ENCODE measurements at places on chromosomes 1 and 21. TPM values are rescaled to one million over a fixed set of nuclear protein-coding genes. Genes with fewer than 3 reads are reported as not detected.

- DNase-seq: no peak
Measured at GRCh38 chr1:185409763-185410528, 92.9 kb upstream of the IVNS1ABP start.

GRCh38 chr1:168391851-168392681, 111.4 kb downstream of the TBX19 start:
- peak; percentile 42 for DNase-seq

- DNase-seq: no peak
Measured at GRCh38 chr1:16006010-16006409, 2.0 kb downstream of the SRARP start.

- DNase-seq: no peak
Measured at GRCh38 chr1:162333991-162334390, 42.7 kb downstream of the SPATA46 start.

- DNase-seq: no peak
Measured at GRCh38 chr1:160708118-160708517, 3.5 kb downstream of the CD48 start.

DNA sequence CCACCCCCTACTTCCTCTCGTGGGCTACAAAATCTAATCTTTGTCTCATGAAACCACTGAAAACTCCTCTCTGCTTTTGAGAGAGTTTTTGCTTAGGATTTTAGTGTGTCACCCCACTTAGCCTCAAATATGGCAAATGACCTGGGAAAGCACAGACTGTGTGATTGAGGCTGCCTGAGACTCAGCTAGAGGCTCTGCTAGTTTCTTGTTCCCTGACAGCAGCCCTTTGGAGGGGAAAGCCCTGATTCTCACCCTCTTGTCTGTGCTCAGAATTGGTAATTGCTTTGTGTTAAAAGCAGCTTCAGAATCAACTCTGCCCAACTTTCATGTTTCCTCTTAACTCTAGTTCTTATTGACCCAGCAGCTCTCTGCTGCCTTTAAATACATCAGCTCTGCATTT, 85.6 kb upstream of the ZP4 start:
- no peak for DNase-seq

DNA sequence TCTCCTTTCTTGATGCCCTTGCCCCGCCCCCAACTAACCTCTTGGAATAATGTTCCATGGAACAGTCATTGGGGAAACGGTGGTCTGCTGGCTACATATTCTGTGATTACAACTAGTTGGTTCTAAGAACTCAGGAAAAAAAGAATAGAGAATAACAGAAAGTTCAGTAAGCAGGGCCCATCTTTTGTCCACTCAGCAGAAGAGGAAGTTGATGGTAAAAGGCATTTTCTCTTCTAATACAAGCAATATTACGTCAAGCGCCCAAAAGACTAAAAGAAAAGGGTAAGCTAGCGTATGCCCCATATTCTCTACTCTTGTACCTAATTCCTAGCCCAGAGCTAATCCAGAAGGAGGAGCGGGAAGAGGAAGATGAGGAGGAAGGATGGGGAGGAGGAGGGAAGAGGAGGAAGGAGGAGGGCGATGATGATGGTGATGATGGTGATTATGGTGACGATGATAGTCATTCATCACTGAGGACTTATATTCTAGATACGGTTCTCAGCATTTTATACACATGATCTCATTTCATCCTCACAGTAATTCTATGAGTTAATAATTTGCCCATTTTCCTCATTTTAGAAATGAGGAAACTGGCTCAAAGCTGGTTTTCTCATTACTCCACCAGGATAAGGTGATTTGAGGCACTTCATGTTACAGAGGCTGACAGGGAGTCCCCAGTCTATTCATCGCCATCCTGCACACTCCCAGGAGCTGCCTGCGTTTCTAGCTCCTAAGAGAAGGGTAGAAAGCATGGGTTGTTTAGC, 76.6 kb upstream of the EFHD2 start:
- no peak for DNase-seq

GRCh38 chr1:25924454-25924853, 18.2 kb upstream of the STMN1 start:
- no peak for DNase-seq

- peak; percentile 2 for DNase-seq
Measured at GRCh38 chr1:23282957-23283356, 61.1 kb downstream of the HNRNPR start.

- DNase-seq: no peak
Measured at GRCh38 chr1:11948822-11949458, 14.4 kb downstream of the PLOD1 start.

- no peak for DNase-seq
Measured at GRCh38 chr1:171298696-171299095, 15.3 kb upstream of the FMO4 start.

DNA sequence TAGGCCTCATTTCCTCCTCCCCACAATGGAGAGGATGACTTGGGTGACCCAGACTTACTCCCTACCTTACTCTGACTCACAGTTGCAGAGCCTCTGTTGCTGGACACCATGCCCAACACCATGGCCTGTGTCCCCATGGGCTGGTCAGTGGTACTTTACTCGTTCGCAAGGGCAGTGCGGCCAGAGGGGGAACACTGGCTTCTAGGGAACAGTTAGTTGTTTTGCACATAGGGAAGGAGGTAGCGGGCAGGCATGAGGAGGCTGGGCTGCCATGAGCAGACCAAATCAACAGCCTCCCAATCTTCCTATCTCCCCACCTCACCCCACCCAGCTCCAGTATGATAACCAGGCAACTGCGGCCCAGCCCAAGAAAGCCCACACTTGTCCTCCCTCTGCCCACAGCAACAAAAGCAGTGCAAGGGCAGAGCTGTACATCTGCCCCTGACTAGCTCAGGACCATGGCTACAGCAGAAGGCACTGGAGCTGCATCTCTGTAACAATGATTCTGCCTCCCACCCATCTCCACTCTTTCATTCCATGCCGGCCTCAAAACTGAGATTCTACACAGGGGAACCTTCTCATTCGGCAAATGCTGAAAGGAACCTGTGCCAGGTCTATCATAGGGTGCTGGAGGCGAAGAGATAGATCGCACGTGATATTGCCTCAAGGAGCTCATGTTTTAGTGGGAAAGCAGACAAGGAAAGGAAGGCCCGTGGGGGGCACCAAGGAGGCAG, 18.6 kb downstream of the TAL1 start:
- no peak for DNase-seq

GRCh38 chr1:29722598-29722997, 486.3 kb downstream of the PTPRU start:
- DNase-seq: no peak

- no peak for DNase-seq
Measured at GRCh38 chr21:33067043-33067442, 2.9 kb upstream of the OLIG1 start.

DNA sequence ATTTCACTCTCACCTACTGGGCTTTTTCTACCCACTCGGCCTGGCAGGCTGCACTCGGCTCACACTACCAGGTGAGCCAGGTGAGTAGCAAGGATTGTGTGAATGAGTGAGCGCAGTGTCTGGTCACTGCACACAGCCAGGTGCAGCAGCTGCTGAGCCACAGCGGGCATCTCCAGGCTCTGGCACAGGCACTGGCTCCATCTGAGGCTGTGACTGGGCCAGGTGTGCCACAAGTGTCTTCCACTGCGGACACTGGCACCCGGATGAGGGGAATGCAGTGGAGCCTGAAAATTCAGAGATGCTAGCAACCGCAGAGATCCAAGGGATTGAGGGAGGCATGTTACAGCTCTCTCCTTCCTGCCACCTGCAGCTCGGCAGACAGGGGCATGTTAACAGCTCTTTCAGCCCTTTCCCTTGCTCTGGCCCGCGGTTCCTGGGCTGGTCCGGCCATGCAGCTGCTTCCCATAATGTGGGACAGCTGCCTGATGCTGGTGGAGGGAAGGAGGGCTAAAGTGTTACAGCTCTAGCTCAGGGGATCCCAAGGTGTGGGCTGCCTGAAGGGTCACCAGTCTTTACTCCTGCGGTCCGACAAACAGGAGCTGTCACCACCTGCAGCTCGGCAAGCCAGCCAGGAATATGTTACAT, 1038.3 kb downstream of the AMY1C start:
- DNase-seq: no peak

- DNase-seq: no peak
Measured at GRCh38 chr1:66132324-66132723, 339.6 kb downstream of the PDE4B start.

DNA sequence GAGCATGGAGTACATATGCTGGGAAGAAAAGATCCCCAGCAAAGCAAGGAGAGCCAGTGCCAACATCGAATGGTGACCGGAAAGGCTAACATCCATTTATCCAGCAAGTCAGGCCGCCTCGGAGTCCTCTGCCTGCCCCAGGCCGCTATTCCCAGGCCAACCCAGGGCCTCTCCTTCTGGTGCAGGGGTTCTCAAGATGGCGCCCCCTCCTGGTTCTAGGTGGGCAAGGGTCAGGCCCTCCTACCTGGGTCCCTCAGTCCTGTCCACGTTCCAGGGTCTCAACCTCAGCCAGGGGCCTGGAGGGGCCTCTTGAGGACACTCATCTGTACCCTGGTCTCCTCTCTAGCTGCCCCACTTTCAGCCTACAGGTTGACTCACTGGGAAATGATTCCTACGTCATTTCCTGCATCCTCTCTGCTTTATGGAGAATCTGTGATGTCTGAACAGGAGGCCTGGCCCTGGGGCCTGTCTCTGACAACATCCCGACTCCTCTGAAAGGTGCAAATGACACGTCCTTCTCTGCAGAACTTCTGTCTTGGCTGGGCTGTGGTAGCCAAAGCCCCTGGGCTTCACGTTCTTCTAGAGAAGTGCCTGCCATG, 145.3 kb downstream of the PSMG1 start:
- no peak for DNase-seq

DNA sequence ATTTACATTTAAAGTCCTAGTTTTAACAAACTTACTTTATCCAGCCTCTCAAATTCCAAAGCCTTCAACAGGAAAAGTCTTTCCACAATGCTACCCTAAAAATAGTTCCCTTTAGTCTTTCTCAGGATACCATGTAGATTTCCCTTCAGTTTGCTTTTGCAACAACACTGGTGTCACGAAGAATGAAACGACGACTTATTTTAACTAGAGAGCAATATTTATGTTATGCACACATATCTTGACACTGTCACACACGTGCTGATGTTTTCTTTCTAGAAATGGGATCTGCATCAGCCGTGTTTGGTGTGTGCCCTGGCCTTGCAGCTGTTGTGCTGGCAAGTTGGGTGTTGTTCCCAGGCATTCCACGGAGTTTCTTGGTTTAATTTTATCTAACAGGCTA, 75.5 kb downstream of the SIPA1L2 start:
- DNase-seq: no peak

DNA sequence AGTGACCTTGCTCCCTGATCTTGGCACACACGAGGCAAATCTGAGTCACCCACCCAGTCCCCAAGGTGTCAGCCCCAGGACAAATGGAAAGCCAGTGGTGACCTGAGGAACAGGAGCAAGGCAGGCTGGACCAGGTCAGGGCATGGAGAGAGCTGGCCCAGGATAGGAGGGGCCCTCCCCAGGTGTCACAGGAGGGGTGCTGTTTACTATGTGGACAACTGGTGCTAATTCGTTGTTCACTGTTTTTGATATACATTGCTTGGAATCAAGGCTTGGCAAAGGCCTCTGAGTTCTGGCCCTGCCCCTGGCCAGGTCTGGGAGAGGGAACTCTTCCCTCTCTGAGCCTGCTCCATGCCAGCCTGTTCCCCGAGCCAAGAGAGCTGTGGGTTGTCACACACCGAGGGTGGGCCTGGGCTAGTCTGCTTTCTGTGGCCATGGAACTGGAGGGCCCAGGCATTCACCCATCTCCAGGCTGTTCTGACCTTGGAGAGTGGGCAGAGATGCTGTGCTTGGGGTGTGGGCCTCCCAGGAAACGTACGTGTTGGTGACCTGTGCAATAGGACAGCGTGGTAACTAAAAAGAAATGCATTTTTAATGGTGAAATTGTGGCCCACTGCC, 41.8 kb downstream of the CRYAA start:
- DNase-seq: no peak

GRCh38 chr21:45330075-45330781, 42.5 kb upstream of the POFUT2 start:
- DNase-seq: no peak

DNA sequence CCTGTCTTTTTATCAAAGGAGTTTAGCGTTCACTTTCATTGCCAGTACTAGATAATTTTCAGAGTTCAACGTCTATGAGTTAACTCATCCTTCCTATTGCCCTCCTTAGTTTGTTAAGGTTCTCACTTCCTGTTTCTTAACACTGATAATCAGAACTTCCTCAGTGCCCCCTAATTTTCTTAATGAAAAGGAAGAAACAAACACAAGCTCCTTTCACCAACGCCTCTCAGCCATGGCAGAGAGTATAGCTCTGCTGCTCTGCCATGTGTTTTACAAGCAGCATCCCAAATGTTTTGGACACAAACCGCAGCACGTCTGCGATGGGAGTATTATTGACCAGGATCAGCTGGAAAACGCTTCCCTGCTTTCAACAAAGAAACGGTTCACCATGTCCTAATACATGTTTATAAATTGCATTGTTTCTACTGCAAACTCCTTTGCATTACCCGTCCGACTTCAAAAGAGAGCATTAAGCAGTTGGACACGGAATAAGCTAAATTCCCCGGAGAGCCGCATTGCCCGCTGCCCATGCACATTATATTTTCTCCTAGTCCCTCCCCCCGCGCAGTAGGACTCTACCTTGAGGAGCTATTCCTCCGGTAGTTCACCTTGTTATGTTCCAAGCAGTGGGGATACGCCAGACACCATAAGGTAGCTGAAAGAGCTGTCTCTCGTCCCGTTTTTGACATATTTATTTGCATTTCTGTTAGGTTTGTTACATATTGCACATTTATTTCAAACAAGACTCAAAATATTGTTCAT, 561 bp downstream of the OLFM3 start:
- DNase-seq: no peak

DNA sequence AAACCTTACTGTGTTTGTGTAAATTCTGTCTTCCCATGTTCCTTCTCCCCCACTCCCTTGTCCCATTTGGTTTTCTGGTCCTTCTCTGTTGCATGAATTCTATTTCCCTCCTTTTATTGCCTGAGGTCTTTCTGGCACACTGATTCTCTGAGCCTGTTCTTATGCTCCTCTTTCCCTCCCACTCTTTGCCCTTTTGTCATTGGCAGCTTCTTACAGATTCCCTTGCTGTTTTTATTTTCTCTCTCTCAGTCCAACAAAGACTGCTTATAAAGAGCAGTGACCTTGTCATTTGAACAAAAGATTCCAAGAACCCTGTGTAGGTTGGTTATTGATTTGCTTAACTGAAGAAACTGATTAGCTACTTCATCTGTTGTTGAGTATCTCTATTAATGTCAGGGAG, 49.7 kb downstream of the GPR52 start:
- DNase-seq: no peak

GRCh38 chr1:85467036-85467435, 2.1 kb upstream of the DDAH1 start:
- no peak for DNase-seq

GRCh38 chr1:103761896-103762295, 12.2 kb downstream of the AMY1C start:
- DNase-seq: no peak

- DNase-seq: peak; percentile 78
Measured at GRCh38 chr1:78045926-78046778, at the start of gene GIPC2. GIPC2 (plus strand) TSS chr1:78045966; CDS start chr1:78046095, 129 bp downstream.

- DNase-seq: no peak
Measured at GRCh38 chr1:48107516-48107915, 110.3 kb upstream of the TRABD2B start.

The CD164L2 gene
- 1.5 TPM for polyA plus RNA-seq

The USH2A gene
- not detected for polyA plus RNA-seq

The CNKSR1 gene
- 23.0 TPM for polyA plus RNA-seq

The NBPF12 gene
- 6.0 TPM for polyA plus RNA-seq

The NOL9 gene
- 4.0 TPM for polyA plus RNA-seq

The MTMR11 gene
- 6.4 TPM for polyA plus RNA-seq

The RPTN gene
- polyA plus RNA-seq: 0.31 TPM

The LCK gene
- 1.5 TPM for polyA plus RNA-seq
